ENCODE measurements at places on chromosomes 2 and 18. TPM values are rescaled to one million over a fixed set of nuclear protein-coding genes. Genes with fewer than 3 reads are reported as not detected.
A peak's percentile ranks its signal among the peaks of the same experiment; 100 is the strongest.

Gene SP9
- 0.16 TPM for total RNA-seq

GRCh38 chr2:188725746-188726360, 248.3 kb upstream of the COL3A1 start:
- ATAC-seq, result no peak

Gene USP37
- 17.5 TPM for total RNA-seq

- no peak for ATAC-seq
Measured at GRCh38 chr2:74488643-74489481, 6.0 kb downstream of the TTC31 start.

GRCh38 chr18:37361335-37362157, 204.1 kb downstream of the CELF4 start:
- peak; percentile 70 for ATAC-seq

DNA sequence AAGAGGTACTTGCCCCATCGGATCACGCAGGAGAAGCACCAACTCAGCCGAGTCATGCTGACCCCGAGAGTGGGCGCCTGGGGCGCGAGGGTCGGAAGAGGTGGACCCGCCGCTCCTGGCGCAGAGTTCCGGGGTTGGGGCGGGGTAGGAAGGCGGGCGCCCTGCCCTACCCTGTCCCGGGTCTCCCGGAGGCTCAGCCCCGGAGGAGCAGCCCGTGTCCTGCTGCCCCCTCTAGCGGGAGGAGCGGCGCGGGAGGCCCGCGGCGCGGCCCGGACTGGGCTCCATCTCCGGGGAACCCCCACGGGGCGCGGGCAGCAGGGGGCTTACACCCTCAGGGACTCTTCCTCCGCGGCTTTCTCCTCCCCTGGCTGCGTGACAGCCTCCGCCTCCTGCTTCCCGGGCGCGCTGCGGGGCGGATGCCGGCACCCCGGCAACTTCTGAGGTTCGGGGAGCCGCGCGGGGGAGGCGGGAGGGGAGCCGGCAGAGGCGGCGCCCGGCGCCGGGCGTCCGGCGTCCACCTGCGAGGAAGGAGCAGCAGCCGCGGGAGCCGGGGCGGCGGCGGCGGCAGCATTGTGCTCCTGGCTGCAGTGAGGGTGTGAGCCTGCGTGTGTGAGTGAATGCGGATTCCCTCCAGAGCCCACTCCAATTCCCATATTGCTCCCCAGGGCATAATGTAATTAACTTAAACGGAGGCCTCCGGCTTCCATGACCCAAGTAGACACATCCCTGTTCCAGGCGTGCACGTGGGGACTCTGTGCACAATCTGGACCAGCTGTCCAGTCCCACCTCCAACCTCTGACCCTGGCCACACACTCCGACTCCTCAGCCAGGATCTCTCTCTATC, 7.6 kb upstream of the TNS1 start:
- peak; percentile 86 for ATAC-seq

Gene TET3
- 13.3 TPM for total RNA-seq

Gene POMC
- 0.50 TPM for total RNA-seq

Gene PHOSPHO2
- 7.9 TPM for total RNA-seq

Gene FBLN7
- total RNA-seq, result 2.2 TPM

DNA sequence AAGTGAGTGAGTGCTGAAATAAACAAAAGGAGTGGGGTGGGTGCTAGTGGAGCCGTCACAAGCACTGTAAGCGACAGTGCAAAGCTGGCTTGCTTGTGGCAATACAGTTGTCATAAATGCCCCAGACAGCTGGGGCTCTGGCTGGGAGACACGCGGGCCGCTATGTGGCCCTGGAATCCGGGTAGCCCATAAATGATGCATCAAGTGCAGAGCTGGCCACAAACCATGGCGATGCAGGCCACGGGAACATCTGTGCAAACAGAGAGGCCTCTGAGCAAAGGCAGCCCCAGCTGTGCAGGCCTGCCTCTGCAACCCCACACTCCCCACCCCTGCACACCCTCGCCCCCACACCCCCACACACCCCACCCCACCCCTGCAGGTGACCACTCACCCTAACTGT, 349.2 kb upstream of the ID2 start:
- no peak for ATAC-seq

Gene COL4A4
- total RNA-seq, result 0.08 TPM
